Stomach (tissue), 19 donors: ENCODE measurements at places on chromosomes 7 and 10.

DNA sequence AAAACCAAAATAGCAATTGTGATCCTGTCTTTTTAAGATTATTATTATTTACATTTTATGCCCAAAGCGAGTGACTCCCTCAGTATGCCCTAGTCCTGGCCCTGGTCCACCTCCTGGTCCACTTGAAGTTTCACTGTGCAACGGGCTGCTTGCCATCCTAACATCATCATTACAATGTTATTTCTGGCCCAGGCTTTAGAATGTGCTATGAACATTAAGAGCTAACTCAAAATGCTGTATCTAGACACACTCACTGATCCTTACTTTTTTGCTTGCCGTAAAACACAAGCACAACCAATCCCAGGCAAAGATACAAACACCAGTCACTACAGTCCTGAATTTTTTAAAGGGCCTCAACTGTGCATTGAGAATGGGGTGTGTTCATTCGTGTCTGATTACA is 38.4 kb downstream of the RHOBTB1 start:
- peak; percentile 74 for DNase-seq

DNA sequence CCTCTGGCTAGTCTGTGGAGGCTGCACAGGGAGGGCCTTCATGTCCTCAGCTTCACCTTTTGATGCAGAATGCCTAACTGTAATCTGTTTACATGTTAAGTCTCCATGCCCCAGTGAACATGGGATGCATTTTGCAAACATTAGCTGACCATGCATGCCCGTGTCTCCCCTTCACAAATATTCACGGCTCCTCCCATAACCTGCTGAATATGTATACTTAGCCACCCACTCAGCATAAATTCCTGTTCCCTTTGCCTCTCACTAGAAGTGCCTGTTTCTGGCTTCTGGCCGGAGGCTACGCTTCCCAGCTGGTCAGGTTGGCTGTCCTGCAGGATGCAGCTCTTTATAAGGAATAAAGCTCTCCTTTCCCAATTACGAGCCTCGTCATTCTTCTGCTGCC is 552.7 kb downstream of the DNAJB6 start:
- DNase-seq = no peak

DNA sequence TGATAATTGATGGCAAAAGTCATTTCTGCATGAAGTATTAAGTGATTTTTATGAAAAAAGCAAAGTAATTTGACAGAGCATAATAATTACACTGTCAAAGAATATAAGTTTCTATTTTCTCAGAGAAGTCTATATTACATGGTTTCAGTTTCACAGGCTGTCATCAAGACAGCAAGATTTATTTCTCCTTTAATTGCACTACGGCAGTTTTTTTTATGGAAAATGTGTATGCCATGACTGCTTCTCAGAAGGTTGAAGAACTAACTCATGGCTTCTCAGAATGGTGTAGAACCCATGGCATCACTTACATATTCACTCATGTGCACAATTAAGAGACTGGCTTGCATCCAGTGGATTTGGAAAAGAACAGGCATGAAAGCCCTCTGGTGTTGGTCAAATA is 870.3 kb upstream of the SORCS1 start:
- no peak for DNase-seq

GRCh38 chr10:9508606-9509005 is 1454.1 kb downstream of the GATA3 start:
- peak; percentile 77 for DNase-seq

GRCh38 chr7:94436700-94437099 is 42.0 kb downstream of the COL1A2 start:
- no peak for DNase-seq

DNA sequence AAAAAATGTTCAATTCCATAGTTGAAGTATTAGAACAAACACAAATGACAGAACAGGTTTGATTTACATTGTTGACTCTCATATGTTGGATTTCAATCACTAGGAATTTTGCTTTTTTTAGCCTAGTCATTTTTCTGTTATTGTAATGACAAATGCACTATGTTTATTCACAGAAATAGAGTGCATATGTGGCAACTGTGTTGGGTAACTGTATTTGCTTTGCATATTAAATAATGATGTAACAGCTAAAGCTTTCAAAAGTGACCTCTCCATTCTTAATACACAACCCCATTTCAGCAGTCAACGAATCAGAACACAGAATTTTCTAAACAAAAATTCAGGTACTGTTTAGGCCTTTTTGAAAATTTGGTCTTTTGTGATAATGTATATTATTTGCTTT is 54.0 kb upstream of the SLC26A5 start:
- no peak for DNase-seq

DNA sequence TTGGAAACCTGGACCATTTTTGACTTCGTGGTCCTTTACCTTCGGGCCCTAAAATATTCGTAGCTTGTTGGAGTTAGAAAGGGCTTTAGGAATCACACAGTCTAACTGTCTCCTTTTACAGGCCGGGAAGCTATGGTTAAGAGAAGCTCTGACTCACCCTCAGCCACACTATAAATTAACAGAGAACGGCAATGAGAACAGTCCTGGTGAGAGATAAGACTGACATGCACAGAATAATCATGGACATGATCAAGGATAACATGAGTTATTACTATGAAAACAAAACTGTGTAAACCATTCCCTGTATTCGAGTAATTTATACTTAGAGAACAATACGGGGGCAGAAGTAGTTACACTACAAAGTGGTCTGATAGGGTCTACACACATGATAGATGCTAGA is 162.5 kb upstream of the MALRD1 start:
- DNase-seq = no peak

- no peak for DNase-seq
These were observed 423.6 kb downstream of the PHTF2 start for GRCh38 chr7:78222001-78222751.

- DNase-seq = no peak
These were observed 22.6 kb downstream of the EPDR1 start for GRCh38 chr7:37942934-37943610.

- no peak for DNase-seq
These were observed 565.7 kb upstream of the ANKRD30A start for GRCh38 chr10:36559412-36560400.

DNA sequence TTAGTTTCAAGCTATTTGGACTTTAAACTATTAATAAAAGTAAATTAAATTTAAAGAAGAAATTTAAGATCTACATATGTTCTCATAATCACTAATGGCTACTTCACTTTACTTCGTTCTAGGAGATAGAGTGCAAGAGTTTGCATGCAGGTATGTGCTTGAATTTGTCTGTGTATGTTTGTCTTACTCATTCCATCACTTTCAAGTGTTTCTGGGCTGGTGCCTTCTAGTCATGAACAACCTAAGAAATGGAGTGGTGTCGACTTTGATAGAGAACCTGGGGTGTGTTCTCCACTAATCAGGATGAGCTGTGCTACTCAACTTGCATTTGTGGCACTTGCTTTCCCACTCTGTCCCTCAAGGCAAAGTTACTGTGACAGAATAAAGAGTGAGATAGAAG is 169.9 kb downstream of the KCND2 start:
- DNase-seq = no peak

DNA sequence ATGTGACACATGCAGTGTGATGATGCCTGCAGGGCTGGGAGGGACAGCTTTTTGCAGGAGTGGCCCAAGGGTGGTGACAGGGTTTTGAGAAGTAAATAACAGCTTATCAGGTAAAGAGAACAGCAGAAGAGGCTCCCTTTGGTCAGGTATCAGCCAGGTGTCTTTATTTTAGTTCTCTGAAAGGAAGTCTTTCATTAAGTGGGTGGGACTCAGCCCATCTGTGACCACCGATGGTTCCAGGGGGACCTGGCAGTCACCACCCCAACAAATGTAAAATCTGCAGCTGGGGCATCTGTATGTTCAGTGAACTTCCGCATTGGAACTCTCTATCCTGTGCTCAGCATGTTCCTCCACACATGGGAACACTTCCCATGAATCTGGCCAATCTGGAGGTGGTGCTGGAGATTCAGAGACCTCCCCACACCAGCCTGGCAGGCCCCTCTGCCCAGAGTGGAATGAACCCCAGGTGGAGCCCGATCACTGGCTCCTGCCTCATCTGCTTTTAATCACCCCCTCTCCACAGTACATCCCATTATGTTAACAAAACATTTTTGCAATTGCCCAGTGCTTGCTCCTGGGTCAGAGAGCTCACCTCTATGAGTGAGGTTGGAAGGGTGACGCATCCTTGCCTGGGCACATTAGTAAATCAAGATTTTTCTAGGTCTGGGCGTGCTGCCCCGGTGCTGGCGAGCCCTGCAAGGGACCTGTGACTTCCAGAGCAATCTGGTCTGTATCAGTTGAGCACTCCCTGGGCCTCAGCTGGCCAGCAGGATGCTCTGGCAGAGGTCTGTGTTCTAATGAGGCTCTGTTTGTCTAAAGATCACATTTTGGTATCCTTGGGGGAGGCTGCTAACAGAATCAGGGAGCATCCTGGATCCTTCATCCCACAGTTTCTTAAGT is 140.4 kb upstream of the GDF10 start:
- DNase-seq = peak; percentile 51

GRCh38 chr7:54615-55014 is 137.8 kb upstream of the FAM20C start:
- peak; percentile 16 for DNase-seq

GRCh38 chr7:22129166-22129565 is 183.5 kb upstream of the CDCA7L start:
- no peak for DNase-seq

GRCh38 chr10:86215046-86215445 is 151.5 kb downstream of the GRID1 start:
- DNase-seq = no peak

DNA sequence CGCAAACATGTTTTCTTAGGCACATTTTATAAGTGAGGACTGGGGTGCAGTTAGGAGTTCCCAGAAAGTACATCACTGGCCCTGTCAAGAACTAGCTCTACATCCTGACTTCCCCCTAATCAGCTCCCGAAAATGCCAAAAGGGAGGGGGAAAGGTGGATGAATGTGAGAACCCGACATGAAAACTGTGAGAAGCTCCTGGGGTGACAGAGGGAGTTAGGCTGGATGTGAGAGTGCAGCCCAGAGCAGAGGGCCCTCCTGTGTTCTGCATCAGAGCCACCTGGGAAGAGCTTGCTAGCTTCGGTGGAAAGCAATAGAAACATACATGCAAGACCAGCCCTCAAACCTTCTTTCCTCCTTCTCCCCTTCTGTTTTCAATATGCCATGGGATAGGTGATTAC is 30.5 kb upstream of the SEM1 start:
- no peak for DNase-seq

GRCh38 chr10:94035982-94036765 is 42.4 kb downstream of the PLCE1 start:
- DNase-seq = no peak

DNA sequence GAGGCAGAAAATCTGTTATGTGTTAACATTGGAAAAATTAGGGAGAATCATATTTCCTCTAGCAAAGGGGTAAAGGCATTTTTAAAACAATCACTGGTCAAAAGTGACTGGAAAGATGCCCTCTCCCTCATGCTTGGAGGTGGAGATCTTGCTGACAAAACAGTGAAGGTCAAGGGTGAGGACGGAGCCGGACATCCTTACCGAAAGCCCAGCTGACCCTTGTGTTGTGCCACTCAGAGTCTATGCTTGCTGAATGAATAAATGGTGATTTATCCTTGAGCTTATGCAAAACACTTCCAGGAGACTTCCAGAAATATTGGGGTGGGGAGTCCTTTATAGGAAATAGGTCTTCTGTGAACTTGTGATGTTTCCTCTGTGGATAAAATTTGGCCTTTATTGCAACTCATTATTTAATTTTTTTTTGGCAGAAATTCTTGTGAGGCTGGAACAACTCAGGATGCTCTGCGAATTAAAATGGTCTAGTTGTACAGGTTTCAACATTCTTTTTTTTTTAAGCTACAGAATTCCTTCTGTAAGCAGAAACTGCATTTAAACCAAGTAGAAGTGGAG is 28.3 kb upstream of the ELMO1 start:
- DNase-seq = no peak

- DNase-seq = peak; percentile 49
These were observed 4.9 kb upstream of the SLC29A3 start for GRCh38 chr10:71314028-71314693.

DNA sequence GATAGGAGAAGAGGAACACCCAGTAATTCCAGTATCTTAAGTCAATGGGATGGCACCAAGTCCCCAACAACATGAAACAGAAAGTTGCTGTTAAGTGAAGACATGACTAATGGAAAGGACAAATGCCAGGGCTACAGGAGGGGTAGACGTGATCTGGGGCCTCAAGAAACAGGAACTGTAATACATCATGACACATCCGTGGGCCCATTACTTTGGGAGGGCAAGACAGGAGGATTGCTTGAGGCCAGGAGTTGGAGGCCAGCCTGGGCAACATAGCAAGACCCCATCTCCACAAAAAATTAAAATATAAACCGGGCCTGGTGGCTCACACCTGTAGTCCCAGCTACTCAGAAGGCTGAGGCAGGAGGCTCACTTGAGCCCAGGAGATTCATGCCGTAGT is 408.6 kb upstream of the PRKCQ start:
- no peak for DNase-seq

DNA sequence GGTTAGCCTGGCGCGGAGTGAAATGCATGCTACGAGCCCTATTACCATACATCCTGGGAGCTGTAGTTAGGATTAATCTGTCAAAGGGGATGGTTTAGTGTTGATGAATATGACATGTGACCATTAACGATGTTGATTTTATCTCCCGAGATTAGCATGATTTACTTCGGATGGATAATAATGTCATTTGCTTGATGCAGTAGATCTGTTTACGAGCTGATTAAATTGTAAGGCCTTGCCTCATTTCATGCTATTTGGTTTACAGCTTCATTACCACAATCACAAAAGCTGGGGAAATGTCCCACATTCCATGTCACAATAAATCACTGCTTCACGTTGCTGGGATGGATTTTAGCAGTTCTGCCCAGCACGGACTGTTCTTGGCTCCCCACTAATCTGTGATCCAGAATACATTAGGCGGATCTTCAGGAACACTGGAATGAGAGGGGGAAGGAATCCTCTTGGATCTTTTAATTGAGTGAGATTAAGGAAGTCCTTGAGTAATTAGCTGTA is 22.3 kb downstream of the ZNF503 start:
- no peak for DNase-seq

- peak; percentile 75 for DNase-seq
These were observed 64.8 kb upstream of the DNAJB6 start for GRCh38 chr7:157271991-157272324.

- no peak for DNase-seq
These were observed 89.6 kb downstream of the PPP1R17 start for GRCh38 chr7:31776616-31777015.

GRCh38 chr7:77760809-77761453 is 37.3 kb downstream of the TMEM60 start:
- no peak for DNase-seq
